Activated CD8-positive, alpha-beta memory T cell treated with anti-CD3 and anti-CD28 coated beads, Interleukin-2, amount 50 U/mL, for 48 hours (primary cell): ENCODE measurements at places on chromosomes 13 and 19.

DNA sequence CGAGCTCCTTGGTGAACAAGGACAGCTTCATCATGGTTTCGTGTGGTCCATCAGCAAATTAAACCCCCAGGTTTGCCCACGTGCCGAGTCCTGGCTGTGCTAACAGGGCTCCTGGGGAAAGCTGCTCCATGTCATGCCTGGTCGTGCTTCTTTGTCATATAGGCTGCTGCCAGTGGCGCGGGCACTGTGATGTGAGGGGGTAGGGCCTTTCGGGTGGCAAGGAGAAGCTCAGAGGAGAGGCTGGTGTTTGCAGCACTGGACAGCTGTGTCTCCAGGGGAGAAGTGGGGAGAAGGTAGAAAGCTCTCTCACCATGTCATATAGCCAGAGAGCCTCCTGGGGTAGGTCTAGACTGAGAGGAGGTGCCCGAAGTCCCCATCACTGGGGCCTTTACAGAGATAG is 13.3 kb downstream of the VSTM2B start:
- DNase-seq: no peak

DNA sequence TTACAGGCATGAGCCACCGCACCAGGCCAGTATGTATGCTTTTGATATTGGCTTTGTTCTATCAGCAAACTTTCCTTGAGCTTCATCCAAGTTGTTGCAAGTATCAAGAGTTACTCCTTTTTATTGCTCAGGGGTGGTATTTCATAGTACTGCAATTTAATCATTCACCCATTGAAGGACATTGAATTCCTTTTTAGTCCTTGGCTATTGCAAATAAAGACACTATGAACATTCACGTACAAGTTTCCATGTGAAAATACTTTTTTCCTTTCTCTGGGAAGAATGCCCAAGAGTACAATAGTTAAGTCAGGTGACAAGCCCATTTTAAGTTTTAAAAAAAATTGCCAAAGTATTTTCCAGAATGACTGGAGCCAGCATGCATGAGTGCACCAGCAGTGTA is 20.4 kb downstream of the CEACAM3 start:
- no peak for DNase-seq

DNA sequence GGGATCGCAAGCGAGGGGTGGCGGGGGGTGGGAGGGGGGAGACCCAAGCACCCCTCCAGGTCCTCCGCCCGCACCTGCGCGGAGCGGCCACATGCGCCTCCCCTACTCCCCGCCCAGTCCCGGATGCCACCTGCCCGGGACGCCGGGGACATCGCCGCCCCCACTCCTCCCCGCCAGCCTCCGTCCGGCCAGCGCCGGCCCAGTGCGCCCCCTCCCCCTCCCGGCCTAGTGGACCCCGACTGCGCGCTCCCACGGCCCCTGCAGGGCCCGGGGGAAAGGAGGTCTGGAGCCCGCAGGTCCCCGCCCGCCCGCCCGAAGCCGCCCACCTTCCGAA is 263 bp downstream of the RHPN2 start:
- no peak for DNase-seq

DNA sequence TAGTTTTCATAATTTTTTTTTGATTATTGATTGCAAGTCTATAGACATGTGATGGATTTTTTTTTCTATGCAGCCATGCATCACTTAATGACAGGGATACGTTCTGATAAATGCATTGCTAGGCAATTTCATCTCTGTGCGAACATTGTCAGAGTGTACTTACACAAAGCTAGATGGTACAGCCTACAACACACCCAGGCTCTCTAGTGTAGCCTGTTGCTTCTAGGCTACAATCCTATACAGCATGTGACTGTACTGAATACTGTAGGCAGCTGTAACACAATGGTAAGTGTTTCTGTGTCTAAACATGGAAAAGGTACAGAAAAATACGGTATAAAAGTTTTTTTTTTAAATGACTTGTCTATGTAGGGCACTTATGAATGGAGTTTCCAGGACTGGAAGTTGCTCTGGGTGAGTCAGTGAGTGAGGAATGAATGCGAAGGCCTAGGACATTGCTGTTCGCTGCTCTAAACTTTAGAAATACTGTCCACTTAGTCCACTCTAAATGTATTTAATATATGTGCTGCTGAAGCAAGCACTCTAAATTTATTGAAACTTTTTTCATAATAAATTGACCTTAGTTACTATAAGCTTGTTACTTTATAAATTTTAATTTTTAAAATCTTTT is 20.3 kb downstream of the SPATA13 start:
- DNase-seq: no peak

- DNase-seq: peak; percentile 97
Observed at GRCh38 chr19:42132851-42133528, 744 bp upstream of the POU2F2 start.

DNA sequence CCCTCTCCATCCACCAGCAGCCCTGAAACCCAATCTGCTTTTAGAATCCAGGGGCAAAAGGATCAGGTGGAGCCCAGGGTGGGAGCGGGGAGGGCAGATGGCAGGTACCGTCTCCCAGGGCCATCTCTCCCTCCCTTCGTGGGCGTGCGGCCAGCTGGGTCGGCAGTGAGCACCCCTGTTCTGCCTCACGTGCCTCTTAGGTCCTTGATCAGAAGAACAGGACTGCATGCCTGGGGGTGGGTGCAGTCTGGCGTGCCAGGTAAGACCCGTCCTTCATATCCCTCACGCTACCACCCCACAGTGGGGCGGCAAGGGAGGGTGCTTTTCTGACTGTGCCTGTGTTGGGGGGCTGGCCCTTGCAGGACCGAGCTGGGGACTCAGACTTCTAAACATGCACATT is 2.0 kb downstream of the SLC8A2 start:
- DNase-seq: no peak

DNA sequence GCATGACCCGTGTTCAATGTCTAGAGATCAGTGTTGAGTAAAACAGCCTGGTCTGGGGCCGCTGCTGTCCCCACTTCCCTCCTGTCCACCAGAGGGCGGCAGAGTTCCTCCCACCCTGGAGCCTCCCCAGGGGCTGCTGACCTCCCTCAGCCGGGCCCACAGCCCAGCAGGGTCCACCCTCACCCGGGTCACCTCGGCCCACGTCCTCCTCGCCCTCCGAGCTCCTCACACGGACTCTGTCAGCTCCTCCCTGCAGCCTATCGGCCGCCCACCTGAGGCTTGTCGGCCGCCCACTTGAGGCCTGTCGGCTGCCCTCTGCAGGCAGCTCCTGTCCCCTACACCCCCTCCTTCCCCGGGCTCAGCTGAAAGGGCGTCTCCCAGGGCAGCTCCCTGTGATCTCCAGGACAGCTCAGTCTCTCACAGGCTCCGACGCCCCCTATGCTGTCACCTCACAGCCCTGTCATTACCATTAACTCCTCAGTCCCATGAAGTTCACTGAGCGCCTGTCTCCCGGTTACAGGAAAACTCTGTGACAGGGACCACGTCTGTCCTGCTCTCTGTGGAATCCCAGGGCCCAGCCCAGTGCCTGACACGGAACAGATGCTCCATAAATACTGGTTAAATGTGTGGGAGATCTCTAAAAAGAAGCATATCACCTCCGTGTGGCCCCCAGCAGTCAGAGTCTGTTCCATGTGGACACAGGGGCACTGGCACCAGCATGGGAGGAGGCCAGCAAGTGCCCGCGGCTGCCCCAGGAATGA is 1.5 kb upstream of the CEACAM5 start:
- peak; percentile 87 for DNase-seq

DNA sequence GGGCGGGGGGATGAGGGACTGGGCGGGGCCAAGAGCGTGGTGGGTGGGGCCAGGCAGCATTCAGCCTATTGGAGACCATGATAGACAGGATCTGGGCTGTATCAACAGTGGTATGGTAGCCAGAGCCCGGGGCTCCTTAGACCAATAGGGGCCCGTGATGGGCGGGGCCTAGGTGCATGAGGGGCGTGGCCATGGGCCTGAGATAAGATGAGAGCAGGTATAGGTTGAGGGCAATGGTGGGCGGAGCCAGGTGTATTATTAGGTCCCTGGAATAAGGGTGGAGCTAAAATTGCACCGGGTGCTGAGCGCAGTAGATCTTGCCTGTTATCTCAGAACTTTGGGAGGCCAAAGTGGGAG is 5.3 kb downstream of the ABCA7 start:
- DNase-seq: peak; percentile 87

DNA sequence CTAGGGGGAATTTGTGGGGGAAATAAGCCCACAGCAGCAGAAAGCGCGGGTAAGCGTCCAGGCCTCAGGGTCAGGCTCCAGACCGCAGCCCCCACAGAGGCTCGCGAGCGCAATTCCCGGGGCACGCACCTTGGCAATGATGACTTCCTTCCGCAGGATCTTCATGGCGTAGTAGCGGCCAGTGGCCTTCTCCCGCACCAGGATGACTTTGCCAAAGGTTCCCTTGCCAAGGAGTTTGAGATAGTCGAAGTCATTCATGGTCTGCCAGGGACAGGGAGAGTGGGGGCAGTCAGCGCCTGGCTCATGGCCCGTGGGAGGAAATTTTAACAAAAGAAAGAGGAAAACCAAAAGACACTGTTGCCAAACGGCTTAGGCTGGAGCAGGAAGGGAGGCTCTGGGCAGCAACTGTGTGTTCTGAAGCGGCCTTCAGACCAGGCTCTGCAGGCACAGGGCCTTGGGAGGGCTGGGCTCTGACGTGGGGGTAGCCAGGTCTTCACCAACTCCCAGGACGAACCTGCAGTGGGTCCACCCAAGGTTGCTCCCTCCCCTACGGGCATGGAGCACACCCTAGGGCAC is 15.4 kb upstream of the CCNP start:
- DNase-seq: no peak

- DNase-seq: no peak
Observed at GRCh38 chr13:45865414-45865813, 13.9 kb upstream of the SIAH3 start.

- no peak for DNase-seq
Observed at GRCh38 chr19:31254180-31254551, 95.1 kb downstream of the TSHZ3 start.

GRCh38 chr13:30870049-30870884 is 35.8 kb upstream of the MEDAG start:
- DNase-seq: peak; percentile 60

DNA sequence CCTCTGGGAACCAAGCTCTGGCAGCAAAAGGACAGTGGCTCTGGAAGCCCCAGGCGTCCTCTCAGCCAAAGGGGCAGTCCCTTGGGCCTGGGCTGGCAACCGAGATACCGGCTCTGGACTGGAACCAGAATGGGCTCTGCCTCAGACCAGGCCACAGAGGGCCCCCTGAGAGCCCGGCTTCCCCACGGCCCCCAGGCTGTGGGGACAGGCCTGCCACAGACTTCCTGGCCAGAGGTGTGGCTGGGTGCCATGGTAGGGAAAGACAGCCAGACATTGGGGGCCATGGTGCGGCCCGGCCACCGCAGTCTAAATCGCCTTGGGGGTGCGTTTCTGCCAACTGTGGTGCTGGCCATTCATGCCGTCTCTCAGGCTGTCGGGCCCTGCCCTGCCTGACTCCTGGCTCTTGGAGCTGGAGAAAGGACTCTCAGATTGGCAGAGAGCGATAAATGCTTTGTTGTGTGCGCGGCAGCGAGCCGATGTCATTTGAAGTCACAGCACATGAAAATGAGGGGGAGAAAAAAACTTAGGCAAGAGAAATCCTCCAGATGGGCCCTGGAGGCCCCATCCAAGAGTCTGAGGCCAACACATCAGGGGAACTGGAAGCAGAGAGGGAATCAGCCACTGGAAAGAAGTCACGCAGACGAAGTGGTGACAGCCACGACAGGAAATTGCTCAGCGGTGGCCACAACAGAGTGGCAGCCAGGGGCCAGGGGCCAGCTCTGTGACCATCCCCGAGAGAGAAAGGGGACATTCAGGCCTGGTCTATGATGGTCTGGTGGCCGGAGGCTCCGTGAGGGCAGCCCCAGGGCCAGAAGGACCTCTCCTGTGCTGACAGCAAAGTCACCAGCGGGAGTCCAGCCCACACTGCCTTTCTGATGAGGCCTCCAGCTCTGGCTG is 26.5 kb downstream of the SH3GL1 start:
- DNase-seq: no peak

- no peak for DNase-seq
Observed at GRCh38 chr19:42595550-42596172, 937 bp upstream of the CEACAM8 start.

DNA sequence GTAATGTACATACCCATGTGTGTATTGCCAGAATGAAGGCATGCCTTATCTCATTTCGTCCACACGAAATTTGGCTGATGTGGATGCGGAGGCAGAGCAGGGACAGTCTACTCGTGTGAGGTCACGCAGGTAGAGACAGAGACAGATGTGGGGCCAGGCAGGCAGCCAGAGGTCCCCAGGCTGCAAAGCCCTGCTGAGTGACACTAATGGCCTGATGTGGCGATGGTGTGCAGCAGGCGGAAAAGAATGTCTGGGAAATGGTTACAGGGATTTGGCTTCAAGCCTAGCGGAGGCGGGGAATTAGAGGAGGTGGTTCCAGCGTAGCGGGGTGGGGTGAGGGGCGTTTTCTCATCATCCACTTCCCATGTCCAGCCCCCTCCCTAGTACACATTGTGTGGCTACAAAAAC is 4.2 kb upstream of the IZUMO2 start:
- DNase-seq: no peak

- peak; percentile 78 for DNase-seq
Observed at GRCh38 chr19:35757231-35757748, 461 bp upstream of the HSPB6 start.

DNA sequence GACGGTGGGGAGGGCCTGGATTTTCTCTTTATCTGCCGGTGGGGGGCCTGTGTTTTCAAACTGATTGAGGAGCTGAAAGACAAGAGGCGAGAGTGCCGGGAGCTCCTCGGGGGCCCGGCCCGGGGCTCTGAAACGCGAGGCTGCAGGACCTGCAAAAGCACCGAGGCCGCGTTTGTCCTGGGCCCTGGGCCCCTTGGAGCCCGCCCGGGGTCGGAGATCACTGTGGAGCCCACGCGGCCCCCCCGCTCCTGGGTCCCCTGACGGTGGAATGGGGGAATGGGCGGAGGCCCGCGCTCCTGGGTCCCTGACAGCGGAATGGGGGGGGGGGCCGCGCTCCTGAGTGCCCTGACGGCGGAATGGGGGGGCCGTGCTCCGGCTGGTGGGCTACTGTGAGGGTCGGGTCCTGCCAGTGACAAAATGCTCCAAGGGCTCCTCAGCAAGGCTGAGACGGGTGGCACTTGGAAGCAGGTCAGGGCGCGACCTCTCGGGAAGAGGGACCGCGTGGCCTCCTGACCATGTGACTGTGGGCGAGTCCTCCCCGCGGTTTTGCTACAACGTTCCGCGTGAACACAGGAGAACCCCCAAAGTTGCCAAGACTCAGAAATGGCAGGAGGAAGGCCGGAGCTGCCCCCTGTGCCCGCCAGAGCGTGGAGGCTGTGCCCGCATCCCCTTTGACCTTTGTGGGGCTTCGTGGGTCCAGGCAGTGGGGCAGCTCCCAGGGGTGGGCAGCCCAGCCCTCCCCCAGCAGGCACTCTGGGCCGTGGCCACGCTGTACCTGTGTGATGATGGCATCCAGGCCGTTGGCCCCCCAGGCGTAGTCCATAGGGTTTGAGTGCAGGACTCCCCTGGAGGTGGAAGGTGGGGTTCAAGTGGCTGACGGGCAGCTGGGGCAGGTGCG is 9.5 kb downstream of the FGF22 start:
- no peak for DNase-seq

- DNase-seq: no peak
Observed at GRCh38 chr13:58059624-58060023, 428.1 kb downstream of the PCDH17 start.
